Mesothelial cell of epicardium (in vitro differentiated cells): ENCODE measurements at places on chromosomes 4 and X.

GRCh38 chr4:131309628-131310027, 1839.5 kb upstream of the PCDH10 start:
- no peak for DNase-seq

DNA sequence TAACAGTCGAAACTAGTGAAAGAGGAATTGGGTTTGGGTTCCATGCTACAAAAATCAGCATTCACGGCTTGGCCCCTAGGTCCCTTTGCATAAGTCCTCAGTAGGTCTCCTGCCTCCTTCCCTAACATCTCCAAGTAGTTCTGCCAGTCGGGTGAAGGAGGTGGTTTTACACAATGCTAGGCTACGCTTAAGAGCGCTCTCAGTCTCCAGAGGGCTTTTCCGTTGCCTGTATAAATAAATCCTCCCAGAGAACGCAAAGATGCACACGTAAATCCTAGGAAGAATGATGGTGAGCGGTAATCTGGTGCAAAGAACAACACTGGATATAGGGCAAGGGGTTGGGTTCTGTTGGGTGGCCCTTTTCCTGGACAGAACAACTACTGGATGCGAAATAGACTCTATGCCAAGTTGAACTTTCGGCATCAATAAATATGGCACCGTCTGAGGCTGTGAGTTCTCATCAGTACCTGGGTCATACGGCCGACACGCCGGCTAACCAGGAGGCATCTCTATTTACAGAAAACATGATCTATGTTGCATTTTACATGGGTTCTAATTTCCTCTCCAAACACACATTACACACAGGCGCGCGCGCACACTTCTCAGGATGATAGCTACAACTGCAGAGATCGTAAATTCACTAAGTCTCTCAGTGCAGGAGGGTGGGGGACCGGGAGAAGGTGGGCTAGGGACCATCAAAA, 1.3 kb downstream of the CAMK2D start:
- DNase-seq, result no peak

DNA sequence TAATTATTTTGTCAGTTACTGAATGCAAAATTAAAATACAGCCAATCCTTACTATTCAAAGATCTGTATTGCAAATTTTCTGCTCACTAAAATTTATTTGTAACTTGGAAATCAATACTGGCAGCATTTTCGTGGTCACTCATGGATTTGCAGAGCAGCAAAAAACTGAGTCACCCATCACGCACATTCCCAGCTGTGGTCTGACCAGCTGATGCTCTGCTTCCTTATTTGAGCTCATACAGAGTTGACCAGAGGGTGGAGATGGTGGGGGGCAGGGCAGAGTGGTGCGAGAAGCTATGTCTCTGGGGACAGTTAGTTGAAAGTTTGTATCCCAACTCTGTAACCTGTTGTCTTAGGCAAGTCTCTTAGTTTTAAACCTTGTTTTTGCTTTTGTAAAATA, 214.8 kb downstream of the SPCS3 start:
- DNase-seq, result no peak

DNA sequence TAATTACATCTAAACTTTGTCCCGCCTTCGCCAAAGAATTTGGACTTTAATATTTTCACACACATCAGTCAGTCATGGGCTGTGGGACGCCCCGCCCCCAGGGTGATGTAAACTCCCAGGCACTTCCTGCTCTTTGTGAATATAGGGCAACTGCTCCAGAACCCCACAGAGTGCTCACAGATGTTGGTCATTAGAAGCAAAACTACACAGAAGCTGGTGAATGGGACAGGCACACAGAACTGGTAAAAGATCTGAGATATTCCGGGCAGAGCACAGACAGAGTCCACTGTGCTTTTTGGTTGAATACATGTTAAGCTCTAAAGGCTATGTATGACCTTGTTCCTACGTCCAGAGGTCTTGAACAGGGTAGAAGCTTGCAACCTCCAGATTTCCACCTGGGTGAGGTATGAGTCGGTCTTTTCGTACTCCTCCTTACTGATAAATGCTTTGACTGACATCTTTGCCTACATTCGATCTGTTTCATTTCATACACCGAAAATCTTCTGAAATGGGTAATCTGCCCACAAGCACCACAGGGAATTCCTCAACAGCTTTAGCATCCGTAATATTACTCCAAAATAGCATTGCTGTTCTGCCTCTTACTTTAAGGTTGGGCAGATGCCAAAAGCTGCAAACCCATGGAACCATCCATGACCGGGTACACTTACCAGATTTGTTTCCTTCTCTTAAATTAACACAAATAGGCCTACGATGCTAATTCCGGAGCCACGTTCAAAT, 144.6 kb downstream of the AMELX start:
- no peak for DNase-seq

DNA sequence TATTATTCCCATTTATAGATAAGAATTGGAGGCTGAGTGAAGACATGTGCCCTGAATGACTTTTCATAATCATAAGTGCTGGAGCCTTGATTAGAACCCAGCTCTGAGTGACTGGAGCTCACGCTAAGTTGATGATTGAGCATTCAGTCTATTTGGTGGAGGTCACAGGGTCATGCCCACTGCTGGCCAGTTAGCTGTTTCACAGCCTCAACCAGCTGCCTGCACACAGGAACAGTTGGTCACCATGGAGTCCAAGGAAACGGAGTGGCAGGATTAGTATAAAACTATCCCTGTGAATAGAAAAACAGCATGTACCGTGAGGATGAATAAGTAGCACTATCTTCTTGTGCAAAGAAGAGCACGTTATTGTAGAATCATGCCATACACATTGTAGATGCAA, 1.0 kb upstream of the C4orf54 start:
- DNase-seq, result no peak

DNA sequence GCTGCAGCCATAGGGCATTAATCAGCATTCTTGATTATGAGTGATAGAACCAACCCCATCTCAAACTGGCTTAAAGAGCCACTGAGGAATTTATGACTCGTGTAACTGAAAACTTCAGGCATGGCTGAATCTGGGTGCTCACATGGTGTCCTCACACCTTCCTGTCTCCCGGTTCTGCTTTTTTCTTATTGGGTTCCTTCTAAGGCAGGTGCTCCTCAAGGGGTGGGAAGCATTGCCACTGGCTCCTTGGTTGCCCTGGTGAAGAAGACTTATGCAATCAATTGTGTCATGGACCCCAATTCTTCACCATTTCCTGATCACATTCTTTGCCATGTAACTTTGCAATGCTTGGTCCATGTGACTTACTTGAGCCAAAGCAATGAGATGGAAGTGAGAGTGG, 4.3 kb upstream of the ZCCHC4 start:
- no peak for DNase-seq

GRCh38 chrX:33379839-33380238, 168.5 kb upstream of the DMD start:
- DNase-seq, result no peak

- no peak for DNase-seq
Observed at GRCh38 chrX:18424482-18425198, 768 bp upstream of the CDKL5 start.

DNA sequence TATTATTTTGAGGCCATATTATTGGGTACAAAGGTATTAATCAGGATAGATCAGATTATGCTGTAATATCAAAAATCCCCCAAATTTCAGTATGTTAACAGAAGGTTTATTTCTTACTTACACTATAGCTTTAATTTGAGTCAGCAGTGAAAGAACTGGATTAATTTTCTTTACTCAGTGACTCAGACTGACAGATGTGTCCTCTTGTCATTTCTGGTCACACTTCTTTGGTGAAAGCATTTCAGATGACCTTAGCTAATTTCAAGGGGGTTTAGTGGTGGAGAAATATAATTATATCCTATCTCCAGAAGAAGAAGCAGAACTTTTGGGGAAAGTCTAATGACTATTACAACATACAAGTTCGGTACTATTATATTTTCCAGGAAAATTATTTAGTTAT, 12.4 kb downstream of the DDIT4L start:
- no peak for DNase-seq

- DNase-seq, result no peak
Observed at GRCh38 chr4:72286910-72287309, 255.1 kb downstream of the NPFFR2 start.

DNA sequence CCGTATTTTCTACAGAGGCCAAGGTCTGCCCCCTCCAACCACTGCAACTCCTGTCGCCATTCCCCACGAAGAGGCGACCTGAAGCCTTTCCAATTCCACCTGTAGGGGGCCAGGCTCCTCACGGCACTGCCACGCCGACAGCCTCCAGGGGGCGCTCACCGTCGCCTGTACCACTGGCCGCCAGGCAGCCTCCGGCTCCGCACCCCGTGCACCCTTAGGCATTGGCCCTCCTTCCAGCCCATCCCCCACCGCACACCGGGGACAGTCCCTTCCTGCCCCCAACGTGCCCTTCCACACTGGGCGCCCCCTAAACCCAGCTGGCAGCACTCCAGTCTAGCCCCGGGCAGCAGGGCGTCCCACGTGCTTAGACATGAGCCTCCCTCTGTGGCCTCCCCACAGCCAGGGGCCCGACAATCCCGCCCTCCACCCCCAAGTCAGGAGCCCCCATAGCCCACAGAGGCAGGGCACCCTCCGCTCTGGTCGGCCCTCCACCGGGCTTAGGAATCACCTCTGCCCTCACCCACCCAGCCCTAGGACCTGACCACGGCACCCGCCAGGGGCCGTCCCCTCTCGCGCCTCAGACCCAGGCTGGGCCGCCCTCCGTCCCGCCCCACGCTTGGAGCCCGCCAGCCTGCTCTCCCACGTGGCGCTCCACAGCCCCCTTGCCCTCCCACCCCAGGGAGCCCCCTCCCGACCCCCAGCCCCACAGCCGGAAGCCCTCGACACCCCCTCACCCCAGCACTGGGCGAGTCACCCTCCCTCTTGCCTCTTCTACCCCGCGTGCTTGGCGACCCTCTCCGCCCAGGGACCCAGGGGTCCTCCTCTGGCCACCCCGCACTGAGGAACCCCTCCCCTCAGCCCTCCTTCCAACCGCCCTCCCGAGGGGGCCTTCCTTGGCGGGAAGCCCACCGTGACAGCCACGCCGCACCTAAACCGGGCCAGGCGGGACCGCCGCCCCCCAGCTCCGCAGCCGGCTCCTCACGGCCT, 711 bp downstream of the PNMA6E start:
- no peak for DNase-seq

GRCh38 chr4:10456260-10456594, 999 bp downstream of the ZNF518B start:
- no peak for DNase-seq

DNA sequence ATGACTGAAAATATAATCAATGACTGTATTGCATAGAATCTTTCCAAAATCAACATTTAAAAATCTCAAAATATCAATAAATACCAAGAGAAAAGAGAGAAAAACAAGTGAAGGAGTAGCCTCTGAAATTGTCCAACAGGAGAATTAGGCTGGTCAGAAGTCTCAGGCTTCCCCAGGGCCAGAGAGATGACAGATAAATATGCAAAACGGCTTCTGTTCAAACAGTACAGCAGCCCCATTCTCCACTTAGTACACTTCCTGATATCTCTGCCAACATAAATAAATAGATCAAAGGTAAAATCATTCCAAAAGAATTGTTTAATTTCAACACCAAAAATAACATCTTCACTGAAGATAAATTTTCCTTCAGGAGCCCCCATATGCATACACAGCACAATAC, 204.7 kb upstream of the GABRA2 start:
- no peak for DNase-seq

GRCh38 chrX:104707572-104707971, 141.6 kb downstream of the IL1RAPL2 start:
- no peak for DNase-seq

DNA sequence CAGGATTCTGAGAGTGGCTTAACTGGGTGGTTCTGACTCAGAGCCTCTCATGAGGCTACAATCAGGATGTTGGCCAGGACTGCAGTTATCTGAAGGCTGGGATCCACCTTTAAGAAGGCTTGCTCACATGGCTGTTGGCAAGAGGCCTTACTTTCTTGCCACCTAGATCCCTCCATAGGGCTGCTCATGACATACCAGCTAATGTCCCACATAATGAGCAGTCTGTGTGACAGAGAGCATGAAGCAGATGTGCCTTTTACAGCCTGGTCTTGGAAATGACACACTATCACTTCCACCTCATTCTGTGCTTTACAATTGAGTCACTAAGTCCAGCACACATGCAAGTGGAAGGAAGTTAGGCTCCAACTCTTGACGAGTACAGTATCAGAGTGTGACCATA, 4.3 kb upstream of the RBM3 start:
- no peak for DNase-seq

GRCh38 chrX:45505214-45505613, 304.5 kb upstream of the DIPK2B start:
- DNase-seq, result no peak

DNA sequence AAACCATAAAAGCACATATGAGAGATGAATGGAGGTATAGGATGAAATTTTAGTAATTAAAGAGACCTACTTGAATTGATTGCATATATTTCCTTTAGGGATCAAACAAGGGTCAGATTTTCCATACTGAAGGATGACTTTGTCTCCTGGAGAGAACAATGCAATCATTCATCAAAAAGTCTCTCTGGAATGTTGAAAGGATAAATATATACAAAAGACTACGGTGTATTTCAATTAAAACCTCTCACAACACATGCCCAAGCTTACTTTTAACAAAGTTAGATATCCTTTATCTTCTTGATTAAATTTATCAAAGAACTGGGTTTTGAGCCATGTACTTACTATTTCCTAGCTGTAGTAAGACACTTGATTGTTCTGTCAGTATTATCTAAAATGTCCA, 36.8 kb upstream of the ADH7 start:
- DNase-seq, result no peak

DNA sequence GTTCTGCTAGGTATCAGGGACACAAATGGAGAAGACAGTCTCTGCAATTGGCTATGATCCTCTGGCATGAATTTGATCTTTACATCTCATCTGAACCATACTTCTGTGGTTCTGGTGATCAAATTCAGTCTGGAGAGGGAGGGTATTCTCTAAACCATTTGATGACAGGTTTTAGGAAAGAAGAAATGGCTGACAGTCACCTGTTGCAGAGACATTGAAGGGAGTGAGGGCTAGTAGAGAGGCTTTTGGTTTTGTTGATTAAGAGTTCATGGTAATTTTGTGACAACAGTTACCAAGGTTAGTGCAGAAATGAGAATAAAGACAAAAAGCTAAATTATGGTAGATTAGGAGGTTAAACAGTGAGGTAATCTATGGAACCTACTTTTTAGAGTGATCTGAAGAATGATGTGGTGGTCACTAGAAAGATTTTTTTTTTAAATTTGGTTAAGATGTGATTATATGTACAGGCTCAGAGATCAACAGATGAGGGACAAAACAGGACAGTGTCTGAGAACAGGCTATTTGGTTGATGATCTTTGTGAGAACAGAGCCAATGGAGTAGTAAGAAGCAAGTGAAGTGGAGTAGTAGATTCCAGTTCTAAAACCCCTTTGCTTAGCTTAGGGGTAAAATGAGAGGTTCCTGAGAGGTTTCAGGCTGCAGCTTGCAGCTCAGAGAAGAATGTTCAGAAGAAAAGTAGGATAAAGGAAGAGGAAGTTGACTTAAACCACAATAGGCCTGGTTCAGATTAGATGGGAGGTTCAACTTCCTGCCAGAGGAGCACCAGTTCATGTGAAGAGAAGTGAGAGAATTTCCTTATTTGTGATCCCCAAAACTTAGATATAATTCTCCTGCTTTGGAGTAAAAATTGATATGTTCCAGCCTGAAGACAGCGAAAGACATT, 34.7 kb downstream of the VSIG4 start:
- no peak for DNase-seq

- DNase-seq, result no peak
Observed at GRCh38 chr4:128915544-128915943, 106.0 kb downstream of the JADE1 start.

GRCh38 chr4:151013491-151013890, 1.6 kb downstream of the LRBA start:
- no peak for DNase-seq

GRCh38 chr4:36264207-36264826, 17.1 kb upstream of the DTHD1 start:
- no peak for DNase-seq
